ENCODE measurements at places on chromosomes 2 and 18. TPM values are rescaled to one million over a fixed set of nuclear protein-coding genes. Genes with fewer than 3 reads are reported as not detected.

DNA sequence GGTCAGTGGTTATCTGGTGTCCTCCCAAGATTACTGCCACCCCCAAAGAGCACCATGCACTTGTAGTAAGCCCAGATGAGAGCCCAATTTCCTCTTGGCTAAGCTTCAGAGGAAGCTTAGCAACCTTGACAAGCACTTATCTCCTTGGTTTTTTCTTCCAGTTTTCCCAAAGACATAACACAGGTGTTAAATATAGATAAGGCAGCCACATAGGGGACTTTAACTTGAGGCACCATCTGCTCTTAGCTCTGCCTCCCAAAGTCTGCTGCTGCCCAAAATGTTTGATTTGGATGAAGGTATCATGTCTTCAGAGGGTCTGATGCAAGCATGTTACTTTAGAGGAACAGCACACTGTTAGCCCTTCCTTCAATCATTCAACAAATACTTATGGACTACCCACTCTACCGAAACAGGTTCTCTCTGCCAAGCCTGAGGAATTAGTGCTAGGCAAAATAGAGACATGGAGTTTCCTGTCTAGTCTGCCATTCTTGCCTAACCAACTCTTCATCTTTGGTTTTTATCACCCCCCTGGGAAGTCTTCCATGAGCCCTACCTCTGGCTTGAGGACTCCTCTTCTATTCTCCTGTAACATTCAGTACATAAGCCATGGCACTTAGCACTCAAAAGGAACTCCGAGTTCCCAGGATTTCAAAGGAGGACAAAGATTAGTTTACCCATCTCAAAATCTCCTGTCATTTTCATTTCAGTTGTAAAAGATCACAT is 73.7 kb downstream of the SP3 start:
- H3K36me3 ChIP-seq = no peaks in the 10 kb centered on the region
- no peak for DNase-seq
- H3K4me1 ChIP-seq = no peaks in the 10 kb centered on the region
- no peaks in the 10 kb centered on the region for H3K27me3 ChIP-seq
- H3K4me3 ChIP-seq = no peak overlapping the region
- H3K27ac ChIP-seq = no peak overlapping the region

ERFE gene
- total RNA-seq = not detected

CCDC150 gene
- 8.2 TPM for total RNA-seq

LRATD1 gene
- total RNA-seq = not detected

DNA sequence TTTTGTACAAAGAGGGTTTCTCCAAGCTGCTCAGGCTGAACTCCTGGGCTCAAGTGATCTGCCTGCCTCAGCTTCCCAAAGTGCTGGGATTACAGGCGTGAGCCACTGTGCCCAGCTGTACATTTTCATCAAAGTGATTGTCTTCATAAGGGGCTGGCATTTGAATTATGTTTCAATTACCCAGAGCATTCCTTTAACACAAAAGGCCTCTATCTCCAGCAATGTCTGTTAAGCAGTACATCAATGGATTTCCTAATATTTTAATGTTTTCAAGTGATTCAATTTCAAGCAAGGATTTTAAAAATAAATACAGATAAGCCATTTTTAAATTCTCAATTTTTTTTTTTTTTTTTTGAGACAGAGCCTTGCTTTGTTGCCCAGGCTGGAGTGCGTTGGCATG is 50.9 kb upstream of the AP1S3 start:
- no peaks in the 10 kb centered on the region for H3K4me1 ChIP-seq
- H3K4me3 ChIP-seq = no peak overlapping the region
- H3K27me3 ChIP-seq = no peaks in the 10 kb centered on the region
- H3K36me3 ChIP-seq = peaks cover 14% of the 10 kb centered on the region

Data from CD8-positive, alpha-beta memory T cell (primary cell).